ENCODE measurements at places on chromosomes 7 and 10.

DNA sequence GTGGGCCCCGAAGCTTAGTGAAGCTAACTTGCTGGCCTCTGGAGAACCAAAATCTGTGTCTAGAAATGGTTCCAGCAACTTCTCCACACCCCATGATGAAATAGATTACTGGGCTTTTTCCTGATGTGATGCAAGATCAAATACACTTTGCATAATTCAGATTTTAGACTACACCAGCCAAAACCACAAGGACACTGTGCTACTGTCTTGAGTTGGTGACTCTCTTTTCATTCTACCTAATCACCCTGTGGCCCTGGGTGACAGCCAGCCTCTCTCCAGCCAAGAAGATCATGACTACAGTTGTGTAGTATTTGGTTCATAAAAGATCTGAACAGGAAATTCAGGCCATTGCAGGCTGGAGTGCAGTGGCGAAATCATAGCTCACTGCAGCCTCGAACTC, 22.2 kb downstream of the AZGP1 start:
- no peak for DNase-seq

DNA sequence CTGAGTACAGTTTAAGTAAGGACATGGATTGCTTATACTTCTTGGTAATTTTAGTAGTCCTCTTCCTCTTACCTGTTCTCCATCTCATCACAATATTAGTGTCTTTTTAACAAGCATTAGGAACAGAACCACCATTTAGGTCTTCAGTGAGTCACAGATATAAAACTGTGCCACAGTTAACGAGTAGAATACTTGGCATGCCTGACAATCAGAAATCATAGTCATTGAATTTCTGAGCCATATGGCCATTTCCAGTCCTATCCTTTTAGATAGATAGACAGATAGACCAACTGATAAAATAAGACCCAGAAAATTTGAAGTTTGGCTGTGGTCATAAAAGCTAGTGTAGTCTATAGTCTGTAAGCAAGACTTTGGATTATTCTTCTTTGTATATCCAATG, 71.1 kb downstream of the GBF1 start:
- no peak for DNase-seq

DNA sequence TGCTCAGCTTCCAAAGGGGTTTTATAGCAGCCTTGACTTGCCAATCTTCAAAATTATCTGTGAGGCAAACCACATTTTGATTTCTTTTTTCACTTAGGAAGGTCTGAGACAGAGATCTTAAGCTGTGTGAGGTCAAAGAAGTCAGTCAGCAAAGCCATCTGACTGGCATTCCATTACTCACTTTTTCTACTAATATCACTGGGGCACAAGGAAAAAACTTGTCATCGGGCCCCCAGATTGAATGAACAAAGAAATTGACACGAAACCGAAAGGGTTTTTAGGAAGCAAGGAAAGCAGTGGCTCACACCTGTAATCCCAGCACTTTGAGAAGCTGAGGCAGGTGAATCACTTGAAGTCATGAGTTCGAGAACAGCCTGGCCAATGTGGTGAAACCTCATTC, 78.5 kb upstream of the FRMD4A start:
- DNase-seq: no peak

GRCh38 chr7:65216469-65216868, 157.2 kb upstream of the ZNF92 start:
- peak; percentile 64 for DNase-seq

DNA sequence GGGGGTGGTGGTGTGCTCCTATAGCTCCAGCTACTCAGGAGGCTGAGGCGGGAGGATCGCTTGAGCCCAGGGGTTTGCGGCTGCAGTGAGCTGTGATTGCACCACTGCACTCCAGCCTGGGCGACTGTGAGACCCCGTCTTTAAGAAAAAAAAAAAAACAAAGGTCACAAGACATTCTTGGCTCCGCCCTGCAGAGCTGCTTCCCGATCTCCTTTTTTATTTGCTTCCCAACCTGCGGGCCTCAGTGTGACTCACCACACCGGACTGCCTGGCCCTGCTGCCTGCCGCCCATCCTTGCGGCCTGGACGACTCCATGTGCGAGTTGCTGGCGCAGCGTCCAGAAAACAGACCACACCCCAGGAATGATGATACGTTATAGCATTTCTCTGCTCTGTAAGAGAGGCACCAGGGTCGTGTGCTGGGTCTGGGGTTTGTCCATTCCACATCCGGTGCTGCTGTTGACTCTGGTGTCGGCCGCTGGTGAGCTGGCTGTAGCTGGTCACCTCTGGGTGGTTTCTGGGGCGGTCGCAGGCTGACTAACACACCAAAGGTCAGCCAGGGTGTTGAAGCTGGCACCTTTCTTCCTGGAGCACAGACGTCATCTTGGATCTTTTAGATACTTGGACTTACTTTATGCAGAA, 123.6 kb downstream of the TCF7L2 start:
- DNase-seq: no peak

DNA sequence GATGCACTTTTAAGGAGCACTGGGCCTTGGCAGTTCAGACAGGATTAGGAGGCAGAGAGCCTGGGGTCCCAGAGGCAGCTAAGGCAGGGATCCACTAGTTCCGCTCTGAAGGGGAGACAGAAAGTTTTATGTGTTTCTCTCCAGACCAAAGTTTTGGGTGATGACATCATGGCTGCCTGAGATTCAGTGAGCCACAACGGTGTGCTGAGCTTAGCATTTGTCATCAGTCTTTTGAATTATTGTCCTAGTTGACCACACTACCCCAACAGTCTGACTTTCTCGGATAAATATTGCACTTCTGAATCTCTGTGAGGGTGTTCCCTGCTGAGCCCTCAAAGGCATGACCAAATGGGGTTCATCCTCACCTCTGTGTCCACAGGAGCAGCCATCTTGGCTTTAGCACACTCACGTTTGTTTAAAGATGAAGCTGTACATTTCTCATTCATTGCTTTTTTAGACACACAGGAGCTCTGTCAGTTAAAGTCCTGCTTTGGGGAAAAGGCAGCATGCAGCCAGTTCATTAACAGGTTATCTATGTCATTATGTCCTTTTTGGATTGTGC, 297.7 kb upstream of the LRGUK start:
- no peak for DNase-seq

- no peak for DNase-seq
Measured at GRCh38 chr7:45146531-45147379, 10.8 kb upstream of the RAMP3 start.

DNA sequence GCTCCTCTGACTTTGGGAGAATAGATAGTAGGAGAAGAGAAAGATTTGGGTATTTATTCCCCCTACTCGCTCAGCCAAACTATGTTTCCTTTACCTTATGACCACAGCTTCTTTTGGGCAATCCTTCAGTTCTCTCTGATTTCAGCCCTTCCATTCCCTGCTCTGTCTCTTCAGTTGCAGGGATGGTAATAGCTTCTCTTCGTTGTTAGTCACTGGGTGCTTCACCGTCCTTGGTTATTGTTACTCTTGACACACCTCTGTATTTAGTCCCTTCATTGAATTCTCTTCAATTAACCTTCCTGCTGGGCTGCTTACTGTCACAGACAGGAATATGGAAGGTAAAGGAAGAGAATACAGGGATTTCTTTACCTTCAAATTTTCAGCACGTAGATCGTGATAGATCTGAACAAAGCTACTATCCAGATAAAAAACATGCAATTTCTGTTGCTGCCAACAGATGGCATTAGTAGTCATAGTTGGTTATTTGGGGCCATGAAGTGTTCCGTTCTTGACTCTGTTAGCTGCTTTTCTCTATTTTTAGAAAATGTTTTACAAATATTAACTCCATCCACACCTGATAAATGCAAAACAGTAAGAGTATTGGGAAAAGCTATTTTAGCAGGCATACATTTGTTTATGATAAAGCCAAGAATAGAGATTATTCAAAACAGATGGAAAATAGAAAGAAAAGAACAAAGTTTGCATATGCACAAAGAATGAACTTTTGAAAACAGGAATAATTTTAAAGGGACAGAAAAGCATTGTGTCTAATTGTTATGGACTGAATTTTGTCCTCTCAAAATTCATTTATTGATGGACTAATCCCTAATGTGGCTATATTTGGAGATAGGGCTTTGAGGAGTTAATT, 14.0 kb upstream of the PTTG1IP2 start:
- DNase-seq: no peak

DNA sequence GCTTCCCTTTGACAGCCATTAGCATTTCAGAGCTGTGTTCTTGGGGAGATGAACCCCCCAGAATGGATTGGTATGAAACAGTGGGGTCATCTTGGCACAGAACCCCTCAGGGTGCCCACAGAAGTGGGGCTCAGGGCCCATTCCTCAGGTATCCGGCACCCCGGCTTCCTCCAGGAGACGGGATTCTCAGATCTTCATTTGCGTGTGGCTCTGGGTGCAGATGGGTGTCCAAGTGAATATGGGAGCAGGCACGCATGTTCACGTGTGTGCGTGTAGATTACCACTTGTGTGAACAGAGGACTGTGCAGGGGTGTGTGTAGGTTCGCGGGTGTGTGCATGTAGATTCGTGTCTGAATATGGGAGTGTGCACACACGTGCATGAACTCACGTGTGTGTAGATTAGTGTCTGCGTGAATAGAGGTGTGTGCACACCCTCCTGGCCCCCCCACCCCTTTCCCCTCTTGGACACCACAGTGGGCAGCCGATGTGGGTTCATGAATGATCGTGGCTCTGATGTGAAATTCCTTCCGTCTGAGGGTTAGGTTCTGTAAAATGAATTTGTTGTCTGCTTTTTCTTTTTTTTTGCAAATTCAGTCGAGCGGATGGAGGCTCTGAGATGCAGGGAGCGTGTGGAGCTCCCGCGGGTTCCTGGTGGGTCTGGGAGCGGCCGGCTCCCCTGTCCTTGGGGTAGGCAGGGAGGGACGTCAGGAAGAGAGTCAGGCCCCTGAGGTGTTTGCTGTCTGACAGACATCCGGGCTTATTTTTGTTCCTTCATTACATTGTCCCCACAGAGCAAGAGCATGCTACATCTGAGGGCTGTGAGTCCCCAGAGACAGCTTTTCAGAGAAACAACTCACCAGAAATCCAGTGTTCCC, 7.4 kb downstream of the ELFN1 start:
- DNase-seq: no peak

All from endothelial cell (in vitro differentiated cells).